ENCODE measurements at places on chromosomes 1 and 21.
A peak's percentile ranks its signal among the peaks of the same experiment; 100 is the strongest.

DNA sequence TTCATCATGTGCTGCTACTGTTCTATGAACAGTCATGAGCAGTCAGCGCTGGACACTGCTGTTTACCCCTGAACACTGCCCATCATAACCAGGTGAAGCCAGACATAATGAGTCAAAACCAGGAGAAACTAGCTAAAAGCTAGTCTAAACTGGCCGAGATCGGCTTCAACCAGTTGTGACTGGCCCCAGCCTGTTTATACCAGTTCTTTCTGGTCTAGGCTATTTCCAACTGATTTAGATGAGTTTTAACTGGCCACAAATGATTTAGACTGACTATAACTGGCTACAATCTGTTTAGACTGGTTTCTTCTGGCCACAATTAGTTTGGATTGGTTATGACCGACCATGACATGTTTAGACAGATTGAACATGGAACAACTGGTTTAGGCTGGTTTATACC, 348.3 kb upstream of the CAMK1G start:
- DNase-seq: no peak

GRCh38 chr1:64915381-64916274, 50.7 kb downstream of the JAK1 start:
- DNase-seq: no peak

DNA sequence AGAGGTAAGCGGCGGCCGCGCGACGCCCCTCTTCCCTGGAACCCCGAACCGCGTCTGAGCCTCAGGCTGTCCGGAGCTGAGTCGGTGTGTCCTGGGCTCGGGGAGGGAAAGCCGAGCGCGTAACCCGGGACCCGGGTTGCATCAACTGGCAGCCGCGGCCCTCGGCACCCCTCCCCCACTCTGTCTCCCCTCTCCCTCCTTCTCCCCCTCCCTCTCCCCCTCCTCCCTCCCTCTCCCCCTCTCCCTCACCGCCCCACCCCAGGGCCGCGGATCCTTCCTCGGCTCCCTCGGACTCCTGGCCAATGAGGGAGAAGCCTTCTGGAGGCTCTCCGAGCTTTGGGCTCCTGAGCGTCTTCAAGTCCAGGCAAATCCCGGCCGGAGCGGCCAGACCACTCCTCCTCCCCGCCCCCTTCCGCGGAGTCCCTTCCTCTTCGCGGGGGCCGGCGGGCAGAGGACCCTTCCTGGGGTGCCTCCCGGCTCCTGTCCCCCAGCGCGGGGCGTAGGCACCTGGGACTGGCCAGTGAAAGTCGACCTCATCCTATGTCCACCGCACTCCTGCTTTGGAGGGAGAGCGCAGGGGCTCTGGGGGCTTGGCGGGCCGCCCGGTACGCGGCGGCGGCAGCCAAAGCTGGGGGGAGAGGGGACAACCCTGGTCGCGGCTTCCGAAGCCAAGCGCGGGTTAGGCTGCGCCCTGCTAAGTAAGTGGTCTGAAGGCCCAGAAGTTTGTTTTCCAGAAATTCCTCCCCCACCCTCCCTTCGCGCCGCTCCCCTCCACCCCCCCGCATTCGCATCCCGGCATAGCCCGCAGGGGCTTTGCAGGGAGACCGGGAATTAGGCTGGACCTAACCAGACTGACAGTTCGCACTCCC, 850 bp downstream of the SESN2 start:
- DNase-seq: peak; percentile 27

GRCh38 chr1:82032068-82032467, 231.3 kb downstream of the ADGRL2 start:
- no peak for DNase-seq
